Fibroblast of mammary gland (primary cell): ENCODE measurements at places on chromosomes 1 and 21.

DNA sequence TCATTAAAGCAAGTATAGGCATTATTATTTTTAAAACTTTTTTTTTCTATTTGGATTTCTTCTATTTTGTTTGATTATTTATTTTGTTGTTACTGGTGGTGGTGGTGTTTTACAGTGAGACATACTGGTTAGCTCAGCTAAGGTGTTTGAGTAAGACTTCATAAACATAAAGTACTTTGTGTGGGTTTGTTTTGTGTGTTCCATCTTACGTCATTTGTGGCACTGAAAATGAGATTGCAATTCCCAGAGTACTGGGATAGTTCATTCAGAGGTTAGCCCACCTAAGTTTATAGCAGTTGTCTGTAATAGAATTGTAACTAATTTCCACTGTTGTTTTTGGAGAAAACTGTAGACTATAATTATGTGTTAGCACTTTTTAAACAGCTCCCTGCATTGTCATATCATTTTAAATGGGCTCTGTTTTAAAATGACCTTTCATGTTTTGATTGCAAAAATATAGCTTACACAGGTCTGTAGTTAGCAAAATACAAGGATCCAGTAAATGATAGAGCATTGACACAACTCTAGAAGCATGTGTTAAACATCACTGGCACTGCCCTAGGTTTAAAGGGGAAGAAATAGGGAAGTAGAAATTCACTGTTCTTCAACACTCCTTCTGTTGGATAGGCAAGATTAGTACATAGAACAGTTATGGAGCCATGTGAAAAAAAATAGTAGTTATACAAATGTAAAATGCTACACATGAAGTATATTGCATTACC, 171.7 kb downstream of the NFIA start:
- DNase-seq = peak; percentile 56

- peak; percentile 39 for DNase-seq
Measured at GRCh38 chr1:109985247-109986053, 885 bp downstream of the AHCYL1 start.

GRCh38 chr21:42505090-42505726, 8.4 kb upstream of the SLC37A1 start:
- no peak for DNase-seq

- no peak for DNase-seq
Measured at GRCh38 chr21:45192332-45192731, 95.4 kb downstream of the POFUT2 start.

DNA sequence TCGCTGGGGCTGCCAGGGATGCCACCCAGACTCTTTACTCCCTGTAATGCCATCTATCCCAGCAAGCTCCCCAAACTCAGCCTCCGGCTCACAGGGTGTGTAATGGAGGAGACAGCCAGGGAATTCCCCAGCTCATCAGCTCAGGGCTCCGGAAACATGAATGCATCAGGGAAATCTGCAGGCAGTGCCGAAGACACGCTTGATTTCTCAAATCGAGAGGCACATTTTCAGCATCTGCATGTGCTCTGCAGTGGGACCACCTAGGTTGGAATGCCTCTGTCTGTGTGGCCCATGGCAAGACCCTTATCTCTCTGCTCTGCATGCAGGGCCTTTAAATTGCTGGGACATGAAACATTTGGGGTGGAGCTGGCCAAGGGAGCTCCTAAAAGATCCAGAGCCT, 170.1 kb downstream of the TRABD2B start:
- no peak for DNase-seq

DNA sequence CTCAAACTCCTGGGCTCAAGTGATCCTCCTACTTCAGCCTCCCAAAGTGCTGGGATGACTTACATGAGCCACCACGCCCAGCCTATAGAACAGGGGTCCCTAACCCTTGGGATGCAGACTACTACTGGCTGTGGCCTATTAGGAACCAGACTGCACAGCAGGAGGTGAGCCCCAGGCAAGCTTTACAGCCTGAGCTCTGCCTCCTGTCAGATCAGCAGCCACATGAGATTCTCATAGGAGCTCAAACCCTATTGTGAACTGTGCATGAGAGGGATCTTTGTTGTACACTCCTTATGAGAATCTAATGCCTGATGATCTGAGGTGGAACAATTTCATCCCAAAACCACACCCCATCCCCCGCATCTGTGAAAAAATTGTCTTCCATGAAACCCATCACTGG, 13.4 kb upstream of the PSMB4 start:
- no peak for DNase-seq

- peak; percentile 98 for DNase-seq
Measured at GRCh38 chr1:164780863-164781262, 221.9 kb downstream of the PBX1 start.

- DNase-seq = peak; percentile 93
Measured at GRCh38 chr1:56676571-56677035, 31.5 kb downstream of the PRKAA2 start.

- peak; percentile 88 for DNase-seq
Measured at GRCh38 chr1:171644805-171645483, 7.5 kb downstream of the MYOC start.

DNA sequence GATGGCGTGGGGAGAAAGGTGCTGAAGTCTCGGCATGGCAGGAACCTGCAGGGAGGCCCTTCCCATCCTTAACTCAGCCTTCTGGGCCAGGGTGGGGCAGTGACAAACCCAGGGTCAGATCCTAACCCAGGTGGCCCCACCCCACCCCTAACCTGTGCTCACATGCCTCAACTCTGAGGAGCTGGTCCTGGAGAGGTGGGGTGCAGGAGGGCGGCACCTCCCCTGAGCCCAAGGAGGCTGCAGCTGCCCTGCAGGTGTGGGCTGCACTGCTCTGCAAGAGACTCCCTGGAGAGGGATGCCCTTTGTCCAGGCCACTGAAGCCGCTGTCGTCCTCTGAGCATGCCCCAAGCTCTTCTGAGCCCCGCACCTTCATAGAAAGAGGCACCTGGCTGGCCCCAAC, 15.2 kb upstream of the ADAMTSL4 start:
- DNase-seq = no peak

DNA sequence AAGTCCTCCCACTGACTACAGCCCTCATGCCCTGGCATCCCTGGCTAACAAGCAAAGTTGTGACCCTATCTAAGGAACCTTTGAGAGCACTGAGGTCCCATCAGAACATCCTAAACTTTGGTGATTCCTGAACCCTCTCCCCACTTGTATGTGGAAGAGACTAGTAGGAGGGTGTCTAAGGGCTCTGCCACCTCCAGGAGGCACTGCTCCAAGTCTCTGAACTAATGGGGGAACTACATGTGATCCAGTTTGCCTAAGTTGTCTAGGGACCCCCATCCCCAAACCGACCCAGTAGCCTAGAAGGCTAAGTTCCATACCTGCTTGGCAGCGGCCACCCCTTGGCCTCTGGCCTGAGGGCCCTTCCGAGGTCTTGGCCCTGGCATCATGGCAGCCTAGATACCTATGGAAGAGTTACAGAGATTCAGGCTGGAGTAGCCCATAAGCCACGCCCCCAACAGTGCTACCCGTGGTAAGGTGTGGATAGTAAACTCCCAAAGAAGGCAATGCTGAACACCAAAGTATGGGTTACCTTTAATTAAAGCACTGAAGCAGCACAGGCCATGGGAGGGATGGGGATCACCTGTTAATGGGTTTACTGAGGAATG, 1.7 kb downstream of the CC2D1B start:
- no peak for DNase-seq
